ENCODE measurements at places on chromosomes 11 and 22.

GRCh38 chr22:39205344-39206021 is 39.3 kb downstream of the PDGFB start:
- DNase-seq, result peak; percentile 67

DNA sequence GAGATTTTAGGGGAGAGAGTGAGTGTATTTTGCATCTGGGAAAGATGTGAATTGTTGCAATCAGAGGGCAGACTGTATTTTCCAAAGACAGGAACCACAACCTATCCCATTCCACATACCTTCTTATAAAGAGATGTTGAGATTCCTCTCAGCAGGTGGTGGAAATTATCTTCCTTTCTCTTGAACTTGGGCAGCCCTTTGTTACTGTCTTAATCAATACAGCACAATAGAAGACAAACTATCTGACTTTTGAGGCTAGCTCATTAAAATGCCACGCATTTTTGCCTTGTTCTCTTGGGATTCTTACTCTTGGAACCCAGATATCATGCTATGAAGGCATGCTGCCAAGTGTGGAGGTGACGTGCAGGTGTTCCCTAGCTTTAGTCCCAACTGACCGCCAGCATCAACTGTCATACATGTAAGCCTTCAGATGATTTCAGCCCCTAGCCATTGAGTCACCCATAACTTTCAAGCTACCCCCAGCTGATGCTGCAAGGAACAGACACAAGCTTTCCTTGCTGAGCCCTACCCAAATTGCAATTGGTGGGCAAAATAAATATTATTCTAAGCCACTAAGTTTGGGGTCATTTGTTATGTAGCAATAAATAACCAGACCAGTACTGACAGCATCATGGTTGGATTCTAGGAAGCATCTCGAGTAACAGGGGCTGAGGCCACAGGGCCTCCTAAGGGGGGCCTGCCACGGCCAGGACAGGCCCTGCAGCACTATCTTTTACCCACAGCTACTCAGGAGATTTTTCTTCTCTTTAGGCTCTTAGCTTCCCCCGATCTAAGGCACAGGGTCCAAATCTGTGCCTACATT is 63.0 kb downstream of the RPL27A start:
- DNase-seq, result no peak

DNA sequence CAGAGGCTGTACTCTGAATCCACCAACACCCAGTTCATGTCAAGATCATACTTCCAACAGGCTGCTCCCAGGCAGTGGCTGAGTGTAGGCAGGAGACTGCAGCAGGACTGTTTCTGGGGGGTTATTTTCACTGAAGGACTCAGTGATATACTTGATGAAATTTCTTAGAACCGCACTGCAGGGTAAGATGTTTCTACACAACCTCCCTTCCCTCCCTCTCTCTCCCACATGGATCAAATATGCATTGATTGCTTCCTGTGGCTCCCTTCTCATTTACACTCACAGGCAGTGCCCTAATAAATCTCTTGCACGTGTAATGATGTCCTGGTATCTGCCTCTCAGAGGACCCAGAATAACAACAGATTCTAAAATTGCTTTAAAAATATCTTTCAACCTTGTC is 251.3 kb upstream of the CCDC179 start:
- no peak for DNase-seq

DNA sequence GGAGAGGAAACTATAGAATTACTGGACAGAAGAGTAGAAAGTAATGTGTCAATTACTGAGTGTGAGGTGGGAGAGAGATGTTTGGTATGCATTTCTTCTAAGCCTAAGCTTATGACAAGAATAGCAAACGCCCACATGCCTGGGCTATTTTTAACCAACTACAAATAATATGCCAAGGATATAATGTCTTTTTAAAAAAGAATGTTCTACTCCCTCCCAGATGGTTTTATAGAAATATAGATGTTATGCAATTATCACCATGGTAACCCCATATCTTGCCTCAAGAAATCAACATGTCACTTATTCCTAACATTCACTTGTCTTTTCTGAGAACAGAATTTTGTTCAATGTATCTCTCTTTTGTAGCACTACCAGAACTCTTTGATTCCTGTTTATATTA is 996.7 kb upstream of the CHORDC1 start:
- DNase-seq, result no peak

GRCh38 chr11:123474994-123475393 is 44.9 kb downstream of the GRAMD1B start:
- DNase-seq, result no peak

Data from CD4-positive, alpha-beta T cell treated with Interleukin-4 for 4 hours (primary cell).